ENCODE measurements at places on chromosomes 12 and 14.
A peak's percentile ranks its signal among the peaks of the same experiment; 100 is the strongest.

- peak; percentile 95 for DNase-seq
Measured at GRCh38 chr12:12979731-12980259, 20.3 kb downstream of the HEBP1 start.

DNA sequence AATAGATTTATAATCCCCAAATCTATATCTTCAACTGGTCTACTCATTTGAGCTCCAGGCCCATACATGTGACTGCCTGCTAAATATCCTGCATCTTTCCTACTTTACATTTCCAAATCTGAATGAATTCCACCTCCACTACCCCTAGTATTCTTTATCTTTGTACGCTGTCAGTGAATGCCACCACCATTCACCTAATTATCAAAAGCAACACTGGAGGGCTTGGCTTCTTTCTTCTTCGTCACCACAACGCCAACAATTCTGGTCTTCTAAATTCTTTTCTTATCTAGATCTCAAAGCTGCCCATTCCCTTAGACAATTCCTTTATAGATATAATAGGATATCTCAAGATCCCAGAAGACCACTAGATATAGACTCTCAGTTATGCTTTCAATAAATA lies 47.1 kb upstream of the ADAMTS20 start:
- no peak for DNase-seq

- DNase-seq: no peak
Measured at GRCh38 chr14:105005929-105006830, 14.7 kb downstream of the CDCA4 start.

DNA sequence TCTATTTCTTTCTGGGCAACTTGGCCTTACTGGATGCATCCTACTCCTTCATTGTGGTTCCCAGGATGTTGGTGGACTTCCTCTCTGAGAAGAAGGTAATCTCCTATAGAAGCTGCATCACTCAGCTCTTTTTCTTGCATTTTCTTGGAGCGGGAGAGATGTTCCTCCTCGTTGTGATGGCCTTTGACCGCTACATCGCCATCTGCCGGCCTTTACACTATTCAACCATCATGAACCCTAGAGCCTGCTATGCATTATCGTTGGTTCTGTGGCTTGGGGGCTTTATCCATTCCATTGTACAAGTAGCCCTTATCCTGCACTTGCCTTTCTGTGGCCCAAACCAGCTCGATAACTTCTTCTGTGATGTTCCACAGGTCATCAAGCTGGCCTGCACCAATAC lies 5.3 kb downstream of the OR4N5 start:
- no peak for DNase-seq

- peak; percentile 65 for DNase-seq
Measured at GRCh38 chr12:32312049-32312670, 87.2 kb upstream of the FGD4 start.

- DNase-seq: no peak
Measured at GRCh38 chr12:99232324-99232723, 415.2 kb upstream of the GARIN6 start.

DNA sequence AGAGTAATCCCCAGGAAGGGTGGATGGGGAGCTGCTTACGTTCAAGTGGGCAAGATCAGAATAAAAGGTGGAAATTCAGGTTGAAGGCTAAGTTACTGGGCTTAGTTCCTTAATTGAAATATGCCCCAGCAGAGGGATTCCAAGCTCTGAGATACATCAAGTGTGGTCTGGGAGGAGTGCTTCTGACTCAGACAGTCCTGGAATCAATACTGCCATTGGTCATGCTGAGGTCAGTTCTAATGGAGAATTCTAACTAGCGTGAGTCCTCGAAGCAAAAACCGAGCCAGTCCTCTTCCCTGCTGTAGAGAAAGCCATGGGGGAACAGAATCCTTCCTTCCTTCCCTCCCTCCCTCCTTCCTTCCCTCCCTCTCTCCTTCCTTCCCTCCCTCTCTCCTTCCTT lies 39.9 kb downstream of the NOS1 start:
- no peak for DNase-seq

DNA sequence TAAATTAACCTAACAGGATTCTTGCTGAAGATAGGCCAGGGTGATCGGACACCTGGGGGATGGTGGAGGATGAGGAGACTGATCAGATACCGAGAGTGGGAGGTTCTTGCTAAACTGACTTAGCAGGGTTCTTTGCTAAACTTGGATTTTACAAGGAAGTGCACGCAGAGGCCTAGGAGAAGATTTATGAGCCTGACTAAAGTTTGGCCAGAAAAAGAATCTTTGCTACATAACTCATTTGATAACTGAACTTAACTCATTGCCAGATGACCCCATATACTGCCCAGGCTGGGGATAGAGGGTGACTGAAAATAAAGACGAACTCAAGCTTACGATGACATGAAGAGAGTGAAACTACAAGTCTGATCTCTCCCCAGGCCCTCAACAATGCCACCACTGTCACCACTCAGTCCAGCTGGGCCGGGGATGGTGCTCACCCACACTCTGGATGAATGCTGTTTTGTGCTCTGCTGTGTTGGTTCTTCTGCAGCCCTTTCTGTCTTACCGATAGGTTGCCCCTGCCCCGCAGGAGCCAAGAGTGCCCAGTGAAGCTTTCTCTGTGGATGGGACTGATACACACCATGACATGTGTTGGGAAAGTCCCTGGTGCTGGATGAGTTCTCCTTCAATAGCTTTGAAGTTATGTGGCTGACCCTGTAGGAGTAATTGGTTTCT lies 29.0 kb downstream of the PPFIBP1 start:
- DNase-seq: no peak

DNA sequence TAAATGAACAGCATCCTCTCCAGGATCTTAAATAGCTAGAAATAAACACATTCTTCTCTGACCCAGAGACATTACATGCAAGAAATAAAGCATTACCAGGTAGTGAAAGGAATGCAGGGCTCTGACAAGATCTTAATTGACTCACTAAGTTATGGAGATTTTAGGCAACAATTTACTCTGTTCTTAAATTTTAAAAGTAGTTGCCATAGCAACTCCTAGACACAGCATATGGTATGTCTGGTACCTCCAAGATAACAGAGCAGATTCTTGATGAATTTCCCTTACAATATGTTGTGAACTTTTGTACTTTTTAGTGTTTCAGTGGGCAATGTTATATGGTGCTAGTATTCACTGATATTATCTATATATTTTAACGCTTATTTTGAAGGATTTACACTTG lies 76.7 kb upstream of the G2E3 start:
- no peak for DNase-seq

DNA sequence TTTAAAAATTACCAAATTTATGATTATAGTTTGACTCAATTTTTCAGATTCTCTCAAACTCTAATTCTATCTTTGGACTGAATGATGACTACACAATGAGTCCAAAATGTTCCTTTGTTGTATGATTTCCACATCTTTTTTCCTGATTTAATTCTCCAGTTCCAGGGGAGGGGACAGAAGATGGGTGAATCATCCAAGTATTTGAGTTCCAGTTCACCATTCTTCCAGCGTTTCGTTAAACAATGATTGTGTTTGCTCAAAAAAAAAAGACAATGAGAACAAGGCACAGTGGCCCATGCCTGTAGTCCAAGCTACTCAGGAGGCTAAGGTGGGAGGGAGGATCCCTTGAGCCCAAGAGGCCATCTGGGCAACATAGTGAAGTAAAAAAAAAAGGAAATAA lies 23.8 kb downstream of the BAZ1A start:
- peak; percentile 62 for DNase-seq

GRCh38 chr12:41184864-41185263 lies 3.3 kb upstream of the PDZRN4 start:
- DNase-seq: peak; percentile 8

DNA sequence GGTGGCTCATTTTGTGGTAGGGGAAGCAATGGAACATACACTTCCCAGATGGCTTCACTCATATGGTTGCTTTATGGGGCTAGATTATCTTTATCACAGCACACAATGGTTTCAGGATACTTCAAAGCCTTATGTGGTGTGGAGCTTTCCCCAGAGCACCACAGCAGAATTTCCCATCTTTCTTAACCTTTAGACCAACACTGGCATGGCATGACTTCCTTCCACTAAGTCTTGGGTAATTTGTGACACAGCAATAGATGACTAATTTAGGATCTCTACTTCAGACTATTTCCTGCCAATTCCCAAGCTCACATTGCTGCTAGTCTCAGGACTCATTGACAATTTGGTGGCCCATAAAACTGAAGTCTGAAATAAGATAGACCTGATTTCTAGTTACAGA lies 36.9 kb upstream of the DCN start:
- DNase-seq: peak; percentile 36

DNA sequence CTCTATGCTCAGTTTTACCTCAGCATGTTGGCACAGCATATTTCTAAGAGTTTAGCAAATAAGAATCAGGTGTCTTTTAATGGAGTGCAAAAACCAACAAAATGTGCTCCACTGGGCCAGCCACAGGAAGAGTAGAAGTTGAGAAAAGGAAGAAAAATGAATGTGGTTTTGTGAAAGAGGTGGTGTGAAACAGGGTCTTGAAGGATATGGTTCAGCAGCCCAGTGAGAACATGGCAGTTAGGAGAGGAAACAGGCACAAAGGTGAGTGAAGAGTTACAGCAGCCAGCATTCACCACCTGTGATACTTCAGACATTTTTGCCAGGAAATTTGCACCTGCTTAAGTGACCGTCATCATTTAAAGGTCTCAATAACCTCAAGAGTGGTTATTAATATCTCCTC lies 2.4 kb downstream of the STAB2 start:
- no peak for DNase-seq

- no peak for DNase-seq
Measured at GRCh38 chr14:23172096-23172495, 11.4 kb downstream of the SLC7A8 start.

- peak; percentile 61 for DNase-seq
Measured at GRCh38 chr14:68807148-68807600, 14.3 kb upstream of the ZFP36L1 start.

- no peak for DNase-seq
Measured at GRCh38 chr14:51593397-51593796, 58.3 kb upstream of the FRMD6 start.

- no peak for DNase-seq
Measured at GRCh38 chr12:1720494-1720893, 29.6 kb downstream of the ADIPOR2 start.

DNA sequence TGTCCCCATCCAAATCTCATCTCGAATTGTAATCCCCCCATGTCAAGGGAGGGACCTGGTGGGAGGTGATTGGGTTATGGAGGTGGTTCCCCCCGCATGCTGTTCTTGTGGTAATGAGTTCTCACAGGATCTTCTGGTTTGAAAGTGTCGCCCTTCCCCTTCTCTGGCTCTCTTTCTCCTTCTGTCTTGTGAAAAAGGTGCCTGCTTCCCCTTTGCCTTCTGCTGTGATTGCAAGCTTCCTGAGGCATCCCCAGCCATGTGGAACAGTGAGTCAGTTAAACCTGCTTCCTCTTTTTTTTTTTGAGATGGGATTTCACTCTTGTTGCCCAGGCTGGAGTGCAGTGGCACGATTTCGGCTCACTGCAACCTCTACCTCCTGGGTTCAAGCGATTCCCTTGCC lies 104.0 kb downstream of the CCDC91 start:
- no peak for DNase-seq

DNA sequence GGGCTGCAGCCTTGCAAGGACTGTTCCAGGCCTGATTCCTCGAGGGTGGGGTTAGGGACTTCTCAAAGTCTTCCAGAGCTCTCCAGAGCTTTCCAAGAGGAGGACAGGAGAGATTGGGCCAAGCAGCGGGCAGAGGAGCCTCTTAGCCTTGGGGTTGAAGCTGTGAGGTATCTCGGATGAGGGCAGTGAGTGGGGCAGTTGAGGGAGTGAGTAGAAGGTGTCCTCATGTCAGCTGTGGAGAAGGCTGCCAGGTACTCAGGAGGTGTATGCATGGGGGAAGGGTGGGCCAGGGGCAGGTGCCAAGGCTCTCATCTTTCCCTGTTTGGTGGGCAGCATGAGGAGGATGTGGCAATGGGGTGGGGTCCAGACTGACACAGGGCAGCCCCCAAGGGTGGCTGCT lies 7.7 kb downstream of the KRT83 start:
- no peak for DNase-seq

DNA sequence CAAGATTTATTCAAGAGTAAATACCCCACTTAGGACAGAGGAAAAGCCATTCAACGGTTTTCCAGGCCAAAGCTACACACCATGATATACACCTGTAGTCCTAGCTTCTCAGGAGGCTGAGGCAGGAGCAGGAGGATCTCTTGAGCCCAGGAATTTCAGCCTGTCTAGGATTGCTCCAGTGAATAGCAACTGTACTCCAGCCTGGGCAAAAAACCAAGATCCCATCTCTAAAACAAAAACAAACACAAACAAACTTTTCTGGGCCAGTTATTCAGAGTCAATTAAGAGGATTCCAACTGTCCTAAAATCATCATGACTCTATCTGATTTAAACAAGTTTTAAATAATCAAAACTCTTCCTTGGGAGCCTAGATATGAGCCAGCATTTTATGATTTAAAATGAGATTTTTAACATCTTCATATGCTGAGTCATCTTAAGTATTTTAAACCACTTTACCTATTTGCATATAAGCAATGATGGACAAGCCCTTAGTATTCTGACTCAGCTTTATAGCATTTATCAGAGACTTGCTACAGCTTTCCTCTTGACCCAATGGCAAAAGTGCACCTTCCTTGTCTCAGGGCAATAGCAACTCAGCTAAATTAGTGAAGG lies 77.1 kb downstream of the KCNMB4 start:
- DNase-seq: peak; percentile 57

DNA sequence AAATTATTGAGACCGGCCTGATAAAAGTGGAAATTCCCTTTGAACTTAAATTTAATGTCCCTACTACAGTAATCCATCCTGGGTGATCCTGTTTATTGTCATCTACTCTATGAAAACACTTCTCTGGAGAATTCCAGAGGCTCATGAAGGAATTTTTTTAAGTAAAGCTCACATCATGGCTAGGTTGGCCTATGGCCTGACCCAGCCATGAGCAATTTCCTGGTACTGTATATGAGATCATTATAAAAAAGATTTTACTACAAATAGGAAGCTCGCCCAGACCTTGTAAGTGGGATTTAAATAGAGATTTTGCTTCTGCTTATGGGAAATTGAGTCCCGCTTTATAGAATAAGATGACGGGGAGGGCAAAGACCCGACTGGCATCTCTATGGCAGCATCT lies 215.5 kb downstream of the DPF3 start:
- peak; percentile 59 for DNase-seq

DNA sequence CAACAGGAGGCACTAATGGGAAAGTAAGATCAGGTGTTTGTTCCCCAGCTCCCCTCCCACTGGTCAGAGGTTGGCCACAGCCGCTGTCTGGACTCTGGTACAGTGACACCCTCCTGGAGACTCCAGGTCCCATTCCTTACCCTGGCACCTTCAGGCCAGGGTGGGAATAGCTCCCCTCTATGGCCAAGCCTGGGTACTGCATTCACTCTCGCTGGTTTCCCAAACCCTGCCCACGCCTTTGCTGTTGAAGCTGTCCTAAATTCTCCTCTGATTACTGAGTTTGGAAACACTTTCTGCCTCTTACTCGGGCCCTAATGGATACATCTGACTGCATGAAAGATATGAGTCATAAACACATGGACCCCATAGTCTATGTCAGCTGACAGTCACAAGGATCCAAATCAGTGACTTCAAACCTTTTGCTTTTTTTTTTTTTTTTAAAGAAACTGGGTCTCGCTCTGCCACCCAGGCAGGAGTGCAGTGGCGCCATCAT lies 17.9 kb downstream of the HRK start:
- DNase-seq: peak; percentile 59

Data from fibroblast of upper back skin (primary cell).